Right atrium auricular region (tissue), 2 donors: ENCODE measurements at places on chromosomes 5 and 9. TPM values are rescaled to one million over a fixed set of nuclear protein-coding genes. Genes with fewer than 3 reads are reported as not detected.

DNA sequence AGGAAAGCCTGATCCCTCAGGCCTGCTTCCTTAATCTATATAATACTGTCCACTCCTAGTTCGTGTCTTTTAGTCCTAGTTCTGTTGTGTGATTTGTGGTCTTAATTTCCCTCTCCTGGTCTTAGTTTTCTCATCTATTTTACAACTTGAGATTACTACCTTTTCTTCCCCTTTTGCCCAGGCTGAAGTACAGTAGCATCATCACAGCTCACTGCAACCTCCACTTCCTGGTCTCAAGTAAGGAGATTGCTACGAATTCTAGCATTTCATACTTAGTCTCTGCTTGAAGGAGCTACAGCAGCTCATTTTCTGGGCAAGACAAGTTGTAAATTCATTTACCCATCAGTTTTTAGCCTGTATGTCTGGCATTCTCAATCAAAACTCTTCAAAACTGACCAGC, 5.5 kb downstream of the TRIM32 start:
- no peak for DNase-seq

DNA sequence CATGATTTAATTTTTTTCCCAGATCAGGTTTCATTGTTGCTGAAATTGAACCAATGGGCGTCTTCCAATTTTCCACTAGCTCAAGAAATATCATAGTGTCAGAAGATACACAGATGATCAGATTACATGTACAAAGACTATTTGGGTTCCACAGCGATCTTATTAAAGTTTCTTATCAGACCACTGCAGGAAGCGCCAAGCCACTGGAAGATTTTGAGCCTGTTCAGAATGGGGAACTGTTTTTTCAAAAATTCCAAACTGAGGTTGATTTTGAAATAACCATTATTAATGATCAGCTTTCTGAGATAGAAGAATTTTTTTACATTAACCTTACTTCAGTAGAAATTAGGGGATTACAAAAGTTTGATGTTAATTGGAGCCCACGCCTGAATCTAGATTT, 251.6 kb downstream of the ADGRV1 start:
- DNase-seq: no peak

The SPATA31D3 gene
- total RNA-seq: not detected

The IL31RA gene
- not detected for total RNA-seq
